ENCODE measurements at places on chromosomes 4 and X. TPM values are rescaled to one million over a fixed set of nuclear protein-coding genes. Genes with fewer than 3 reads are reported as not detected.
A peak's percentile ranks its signal among the peaks of the same experiment; 100 is the strongest.

DNA sequence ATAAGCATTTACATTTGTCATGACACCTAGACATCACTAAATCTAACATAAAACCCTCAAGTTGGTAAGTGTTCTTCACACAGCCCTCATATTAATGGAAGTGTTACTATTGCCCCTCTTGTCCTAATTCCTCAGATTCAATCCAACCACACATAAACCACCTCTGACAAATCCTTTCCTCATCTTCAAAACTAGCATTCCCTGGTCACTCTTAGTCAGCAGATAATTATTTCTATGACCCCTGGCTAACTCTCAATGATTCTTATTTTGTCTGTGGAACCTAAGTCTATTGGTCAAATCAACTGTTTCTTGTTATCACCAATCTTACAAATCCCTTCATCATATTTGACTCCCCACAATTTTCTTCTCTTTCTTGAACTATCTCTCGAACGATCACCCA, 168.6 kb downstream of the PPP3CA start:
- no peaks in the 10 kb centered on the region for H3K27me3 ChIP-seq
- H3K4me1 ChIP-seq = peaks cover 15% of the 10 kb centered on the region
- DNase-seq = no peak
- no peak overlapping the region for H3K4me3 ChIP-seq
- H3K36me3 ChIP-seq = no peaks in the 10 kb centered on the region

GRCh38 chr4:40289366-40290188, 45.6 kb upstream of the CHRNA9 start:
- H3K4me3 ChIP-seq = no peak overlapping the region
- H3K4me1 ChIP-seq = no peaks in the 10 kb centered on the region
- H3K27ac ChIP-seq = no peak overlapping the region
- H3K36me3 ChIP-seq = no peaks in the 10 kb centered on the region
- peak; percentile 7 for DNase-seq

The SPANXN2 gene
- polyA plus RNA-seq = not detected

DNA sequence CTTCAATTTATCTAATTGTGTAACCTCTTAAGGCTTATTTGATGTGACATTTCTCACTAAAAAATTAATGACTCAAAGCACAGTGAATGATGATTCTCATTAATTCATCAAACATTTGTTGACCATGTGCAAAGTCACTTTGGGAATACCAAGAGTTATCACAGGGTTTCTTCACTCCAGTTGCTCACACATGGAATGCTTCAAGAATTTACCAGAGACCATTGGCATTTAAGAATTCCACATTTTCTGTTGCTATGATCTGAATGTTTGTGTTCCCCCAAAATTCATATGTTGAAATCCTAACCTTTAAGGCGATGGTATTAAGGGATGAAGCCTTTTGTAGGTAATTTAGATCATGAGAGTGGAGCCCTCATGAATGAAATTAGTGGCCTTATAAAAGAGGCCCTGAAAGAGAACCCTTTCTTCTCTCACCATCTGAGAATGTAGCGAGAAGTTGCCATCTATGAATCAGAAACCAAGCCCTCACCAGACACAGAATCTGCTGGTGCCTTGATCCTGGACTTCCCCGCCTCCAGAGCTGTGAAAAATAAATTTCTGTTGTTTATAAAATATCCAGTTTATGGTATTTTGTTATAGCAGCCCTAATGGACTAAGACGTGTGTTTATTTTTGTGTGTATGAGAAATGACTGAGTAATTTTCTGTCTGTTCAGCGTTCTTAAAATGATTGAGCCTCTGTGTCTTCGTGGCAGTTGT, 16.4 kb upstream of the SRPX start:
- no peak for DNase-seq
- peaks cover 18% of the 10 kb centered on the region for H3K4me1 ChIP-seq
- H3K27me3 ChIP-seq = no peaks in the 10 kb centered on the region
- no peaks in the 10 kb centered on the region for H3K36me3 ChIP-seq
- H3K27ac ChIP-seq = no peak overlapping the region
- H3K4me3 ChIP-seq = no peak overlapping the region

- H3K27ac ChIP-seq = peak overlapping the region; percentile 92
- no peak for DNase-seq
- no peaks in the 10 kb centered on the region for H3K4me1 ChIP-seq
- H3K4me3 ChIP-seq = peak overlapping the region; percentile 77
- H3K36me3 ChIP-seq = no peaks in the 10 kb centered on the region
Measured at GRCh38 chrX:40733706-40734105, 1.6 kb downstream of the MED14 start.

GRCh38 chrX:46712764-46713163, 46.2 kb downstream of the SLC9A7 start:
- H3K27ac ChIP-seq = no peak overlapping the region
- no peak overlapping the region for H3K4me3 ChIP-seq

The GLRA3 gene
- not detected for polyA plus RNA-seq

GRCh38 chr4:8152865-8153257, 5.8 kb downstream of the ABLIM2 start:
- no peaks in the 10 kb centered on the region for H3K4me1 ChIP-seq
- H3K4me3 ChIP-seq = no peak overlapping the region
- no peak for DNase-seq
- no peak overlapping the region for H3K27ac ChIP-seq

- peak overlapping the region; percentile 77 for H3K27ac ChIP-seq
- no peak overlapping the region for H3K4me3 ChIP-seq
- no peaks in the 10 kb centered on the region for H3K27me3 ChIP-seq
- no peak for DNase-seq
Measured at GRCh38 chr4:15893962-15894361, 44.6 kb downstream of the FGFBP1 start.

The SCD5 gene
- 4.7 TPM for polyA plus RNA-seq

- H3K27me3 ChIP-seq = no peaks in the 10 kb centered on the region
- H3K4me1 ChIP-seq = no peaks in the 10 kb centered on the region
- no peak overlapping the region for H3K4me3 ChIP-seq
- no peaks in the 10 kb centered on the region for H3K36me3 ChIP-seq
Measured at GRCh38 chr4:68271851-68272357, 26.4 kb upstream of the TMPRSS11B start.

DNA sequence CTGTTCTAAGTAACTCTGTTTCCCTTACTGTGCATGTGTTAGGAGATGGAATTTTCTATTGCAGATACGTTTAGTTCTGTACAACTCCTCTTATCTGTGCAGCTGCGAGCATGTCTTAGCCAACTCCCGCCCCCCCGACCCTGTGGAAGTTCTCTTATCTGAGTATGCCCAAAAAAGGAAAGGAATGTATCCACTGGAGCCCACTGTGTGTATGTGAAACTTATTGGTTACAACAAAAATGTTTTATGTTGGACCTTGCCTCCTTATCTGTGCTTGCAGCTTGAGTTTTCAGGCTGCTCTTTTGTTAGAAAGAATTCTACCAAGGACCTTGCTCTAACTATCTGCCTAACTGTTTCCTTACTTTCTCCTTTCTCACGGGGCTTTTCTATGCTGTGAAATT, 24.2 kb upstream of the DCAF8L2 start:
- DNase-seq = no peak
- H3K4me1 ChIP-seq = no peaks in the 10 kb centered on the region
- no peak overlapping the region for H3K4me3 ChIP-seq
- H3K27me3 ChIP-seq = no peaks in the 10 kb centered on the region
- no peaks in the 10 kb centered on the region for H3K36me3 ChIP-seq

The TDO2 gene
- not detected for polyA plus RNA-seq

DNA sequence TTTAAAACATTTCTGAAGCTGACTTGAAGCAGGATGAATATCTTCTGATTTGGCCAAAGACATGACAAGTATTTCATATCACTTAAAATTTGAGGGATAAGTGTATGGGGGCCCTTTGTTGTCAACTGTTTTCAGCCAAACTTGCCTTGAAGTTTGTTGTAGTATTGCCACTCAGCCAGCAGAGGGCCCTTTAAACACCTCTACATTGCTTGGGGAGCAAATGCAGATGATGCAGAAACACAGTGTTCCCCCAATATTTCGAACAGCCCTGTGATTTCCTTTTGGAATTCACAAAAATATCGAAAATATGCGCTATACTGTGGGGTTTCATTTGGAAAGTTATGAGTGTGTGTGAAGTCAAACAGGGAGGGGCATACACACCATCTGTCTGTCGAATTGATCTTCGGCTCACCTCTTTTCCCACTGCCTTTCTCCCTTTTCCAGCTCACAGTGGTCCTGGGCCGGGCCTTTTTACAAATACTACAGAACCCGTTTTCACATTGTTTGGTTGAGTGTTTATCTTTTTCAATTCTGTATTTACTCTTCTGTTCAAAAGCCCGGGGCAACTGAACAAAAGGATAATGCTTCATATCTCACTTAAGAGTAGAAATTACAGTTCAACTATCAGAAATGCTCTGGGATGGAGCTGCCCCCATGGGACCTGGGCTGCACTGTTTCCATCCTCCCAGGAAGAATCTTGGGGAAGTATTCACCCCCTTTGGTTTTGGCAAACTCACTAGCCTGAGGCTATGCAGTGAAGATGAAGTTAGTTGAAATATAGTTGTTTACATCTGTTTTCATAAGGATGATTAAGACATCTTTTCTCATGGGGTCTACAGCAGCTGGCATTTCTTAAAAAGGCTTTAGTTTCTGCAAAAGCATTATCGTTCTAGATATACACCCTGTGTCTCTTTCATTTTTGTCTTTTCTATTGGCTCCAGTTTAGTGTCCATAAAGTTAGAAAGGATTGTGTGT, 137.6 kb downstream of the EGF start:
- DNase-seq = no peak
- H3K4me3 ChIP-seq = no peak overlapping the region
- H3K4me1 ChIP-seq = no peaks in the 10 kb centered on the region
- no peak overlapping the region for H3K27ac ChIP-seq
- no peaks in the 10 kb centered on the region for H3K36me3 ChIP-seq

DNA sequence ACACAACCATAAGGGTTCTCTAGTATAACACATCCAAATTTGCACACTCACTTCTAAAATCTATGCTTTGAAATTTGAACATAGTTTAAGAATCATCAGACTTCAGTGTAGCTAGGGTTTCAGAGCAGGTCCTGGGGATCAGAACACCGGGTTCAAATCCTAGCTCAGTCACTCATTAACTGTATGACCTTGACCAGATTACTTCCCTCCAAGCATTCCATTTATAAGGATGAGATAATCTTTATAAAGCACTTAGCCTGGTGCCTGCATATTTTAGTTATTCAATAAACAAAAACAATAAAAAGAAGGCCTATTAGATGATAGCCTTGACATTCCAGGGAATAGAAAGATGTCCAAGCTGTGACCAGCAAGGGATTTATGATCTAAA, 4.8 kb upstream of the STBD1 start:
- H3K4me1 ChIP-seq = peaks cover 10% of the 10 kb centered on the region
- no peak overlapping the region for H3K4me3 ChIP-seq
- no peak overlapping the region for H3K27ac ChIP-seq
- no peaks in the 10 kb centered on the region for H3K27me3 ChIP-seq
